Pulmonary artery endothelial cell (primary cell): ENCODE measurements at places on chromosomes 6 and 20. TPM values are rescaled to one million over a fixed set of nuclear protein-coding genes. Genes with fewer than 3 reads are reported as not detected.

DNA sequence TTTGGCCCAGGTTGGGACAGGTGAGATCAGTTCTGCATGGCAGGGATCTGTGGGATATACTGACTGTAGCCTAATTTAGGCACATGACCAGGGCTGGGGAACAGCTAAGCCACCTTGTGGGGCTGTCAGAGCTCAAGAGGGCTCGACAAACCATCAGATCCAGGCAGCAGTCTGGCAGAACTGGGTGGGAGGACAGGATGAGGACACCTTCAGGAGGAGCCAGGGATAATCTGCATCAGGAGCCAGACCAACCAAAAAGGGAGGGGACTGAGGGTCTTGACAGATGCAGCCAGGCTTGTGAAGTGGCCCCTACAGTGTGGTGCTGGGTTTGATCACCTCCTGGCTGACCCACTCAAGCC lies 123.4 kb downstream of the MAFB start:
- no peak for DNase-seq

GRCh38 chr20:47099825-47100441 lies 205.3 kb downstream of the EYA2 start:
- DNase-seq, result no peak

GRCh38 chr20:1883986-1884385 lies 11.2 kb upstream of the SIRPA start:
- no peak for DNase-seq

GRCh38 chr6:71262914-71263313 lies 25.7 kb upstream of the OGFRL1 start:
- DNase-seq, result no peak

GRCh38 chr6:123638865-123639264 lies 2.1 kb upstream of the TRDN start:
- no peak for DNase-seq

DNA sequence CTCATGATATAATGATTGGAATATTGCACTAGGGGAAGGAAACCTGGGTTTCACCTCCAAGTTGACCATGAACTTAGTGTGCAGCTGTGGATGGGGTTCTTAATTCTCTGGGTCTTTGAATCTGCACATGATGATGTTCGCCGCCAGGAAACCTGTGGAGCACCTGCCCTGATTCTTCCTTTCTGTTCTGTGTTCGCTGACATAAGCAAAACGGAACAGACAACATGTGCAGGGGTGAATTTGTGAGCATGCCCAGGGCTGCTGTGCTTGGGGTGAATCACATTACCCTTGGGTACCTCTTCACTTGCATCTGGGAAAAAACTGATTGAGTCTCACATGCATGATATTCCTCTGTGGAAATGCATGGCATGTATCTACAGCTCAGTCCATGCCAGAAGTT lies 48.8 kb downstream of the CAP2 start:
- no peak for DNase-seq

GRCh38 chr20:9500121-9500520 lies 14.3 kb upstream of the LAMP5 start:
- DNase-seq, result no peak

Gene TTK
- total RNA-seq, result 16.6 and 33.0 TPM in 2 replicates
